Posterior vena cava (tissue), 2 donors: ENCODE measurements at places on chromosomes 4 and X. TPM values are rescaled to one million over a fixed set of nuclear protein-coding genes. Genes with fewer than 3 reads are reported as not detected.

- DNase-seq = no peak
Measured at GRCh38 chr4:89283226-89284009, 24.2 kb downstream of the GPRIN3 start.

DNA sequence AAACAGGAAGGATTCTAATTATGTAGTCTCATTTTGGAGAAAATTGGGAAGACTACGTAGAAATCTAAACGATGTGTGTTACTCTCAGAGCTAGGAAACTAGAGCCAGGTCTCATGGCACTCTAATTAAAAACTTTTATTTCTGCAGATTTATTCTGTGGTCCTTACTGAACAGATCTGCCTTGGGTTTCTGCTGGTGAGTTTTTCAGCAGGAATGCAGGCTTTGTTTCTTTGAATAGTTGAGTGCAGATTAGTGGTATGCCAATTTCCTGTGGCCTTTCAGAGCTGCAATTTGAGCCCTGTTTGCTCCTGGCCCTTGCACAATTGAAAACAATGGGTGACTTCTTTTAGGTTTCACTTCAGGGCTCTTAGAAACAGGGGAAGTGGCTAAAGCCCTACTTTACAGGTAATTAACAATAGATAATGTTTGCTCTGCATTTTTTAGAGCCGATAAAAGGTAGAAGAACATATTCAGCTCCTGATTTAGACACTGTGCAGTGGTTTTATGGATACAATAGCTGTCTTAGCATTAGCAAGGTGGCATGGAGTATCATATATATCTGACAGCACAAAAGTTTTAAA is 21.8 kb downstream of the SPRY1 start:
- no peak for DNase-seq

DNA sequence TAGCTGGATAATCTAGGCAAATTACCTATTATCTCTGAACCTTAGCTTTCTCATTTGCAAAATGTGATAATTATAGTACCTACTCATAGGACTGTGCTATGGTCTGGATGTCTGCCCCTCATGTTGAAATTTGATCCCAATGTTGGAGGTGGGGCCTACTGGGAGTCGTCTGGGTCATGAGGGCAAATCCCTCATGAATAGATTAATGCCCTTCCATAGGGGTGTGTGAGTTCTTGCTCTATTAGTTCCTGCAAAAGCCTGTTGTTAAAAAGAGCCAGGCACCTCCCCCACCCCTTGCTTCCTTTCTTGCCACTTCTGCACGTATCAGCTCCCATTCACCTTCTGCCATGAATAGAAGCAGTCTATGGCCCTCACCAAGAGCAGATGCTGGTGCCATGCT is 73.9 kb downstream of the SERTM2 start:
- DNase-seq = no peak

DNA sequence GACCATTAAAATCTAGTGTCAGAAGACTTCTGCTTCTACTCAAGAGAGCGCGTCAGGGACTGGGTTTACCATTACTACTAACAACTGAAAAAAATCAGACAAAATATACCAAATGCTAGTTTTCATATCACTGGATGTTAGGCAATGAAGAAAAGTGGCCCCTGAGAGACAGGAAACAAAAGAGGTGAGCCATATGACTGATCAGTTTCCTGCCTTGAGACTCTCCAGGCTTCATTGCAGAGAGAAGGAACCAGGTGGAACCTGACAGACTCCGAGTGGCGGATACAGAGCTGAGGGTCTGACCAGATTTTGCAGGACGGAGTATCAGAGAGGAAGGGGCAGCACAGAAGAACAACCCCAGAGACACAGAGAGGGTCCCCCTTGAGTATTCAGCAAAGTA is 86.3 kb downstream of the C4orf51 start:
- no peak for DNase-seq

DNA sequence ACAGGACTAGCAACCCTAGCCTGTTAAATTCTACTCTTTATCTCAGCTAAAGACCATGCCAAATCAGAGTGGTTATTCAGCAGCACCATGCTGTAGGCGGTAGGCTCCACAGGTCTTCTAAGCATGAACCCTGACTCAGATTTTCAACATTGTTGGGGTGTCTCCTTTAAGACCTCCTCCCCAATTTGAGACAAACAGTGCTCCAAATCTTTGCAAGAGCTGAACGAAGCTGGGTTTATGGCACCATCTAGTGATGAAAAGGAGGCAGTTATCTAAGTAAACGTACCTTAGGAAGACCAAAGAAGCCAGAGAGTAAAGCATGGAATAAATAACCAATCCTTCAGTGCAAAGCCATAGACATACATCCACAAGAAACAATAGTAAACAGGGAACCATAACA is 334.5 kb upstream of the SLC7A11 start:
- DNase-seq = no peak

DNA sequence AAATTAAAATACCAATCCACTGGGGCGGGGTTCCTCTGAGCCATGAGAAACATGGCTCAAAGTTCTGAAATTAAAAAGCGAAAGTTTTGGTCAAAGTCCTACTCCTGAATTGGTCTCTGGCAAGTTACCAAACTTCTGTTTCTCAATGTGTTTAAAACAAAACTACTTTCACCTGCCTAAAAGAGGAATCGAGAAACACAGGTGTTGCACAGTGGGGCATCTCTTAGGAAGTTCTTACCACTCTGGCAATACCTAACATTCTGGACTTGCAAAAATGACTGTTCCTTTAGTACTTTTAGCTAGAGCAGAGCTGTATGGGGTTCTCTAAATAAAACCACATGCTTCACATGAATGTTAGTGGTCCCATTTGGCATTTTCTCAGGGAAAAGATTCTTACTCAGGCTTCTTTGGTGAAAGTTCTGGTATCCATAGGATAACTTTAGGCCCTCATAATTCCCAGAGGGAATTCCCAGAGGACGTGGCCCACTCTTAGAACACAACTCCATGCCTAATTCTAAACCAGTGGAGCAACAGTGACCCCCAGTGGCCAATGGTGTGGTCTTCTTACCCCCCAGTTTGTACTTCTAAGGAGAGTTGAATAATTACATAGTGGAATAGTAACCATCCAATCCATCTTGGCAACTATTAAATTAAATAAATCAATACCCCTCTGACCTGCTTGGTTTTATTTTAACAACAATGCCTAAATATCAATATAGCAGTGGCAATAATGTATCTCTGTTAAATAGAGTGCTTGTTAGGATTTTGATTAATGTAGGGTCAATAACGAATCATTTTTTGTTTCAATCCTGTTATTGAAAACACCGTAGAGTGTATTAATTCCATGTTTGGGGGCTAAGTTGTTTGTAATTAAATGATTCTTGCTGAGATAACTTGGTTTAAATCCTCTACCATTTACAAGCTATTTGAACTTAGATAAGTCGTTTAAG is 21.9 kb downstream of the BMP3 start:
- no peak for DNase-seq

DNA sequence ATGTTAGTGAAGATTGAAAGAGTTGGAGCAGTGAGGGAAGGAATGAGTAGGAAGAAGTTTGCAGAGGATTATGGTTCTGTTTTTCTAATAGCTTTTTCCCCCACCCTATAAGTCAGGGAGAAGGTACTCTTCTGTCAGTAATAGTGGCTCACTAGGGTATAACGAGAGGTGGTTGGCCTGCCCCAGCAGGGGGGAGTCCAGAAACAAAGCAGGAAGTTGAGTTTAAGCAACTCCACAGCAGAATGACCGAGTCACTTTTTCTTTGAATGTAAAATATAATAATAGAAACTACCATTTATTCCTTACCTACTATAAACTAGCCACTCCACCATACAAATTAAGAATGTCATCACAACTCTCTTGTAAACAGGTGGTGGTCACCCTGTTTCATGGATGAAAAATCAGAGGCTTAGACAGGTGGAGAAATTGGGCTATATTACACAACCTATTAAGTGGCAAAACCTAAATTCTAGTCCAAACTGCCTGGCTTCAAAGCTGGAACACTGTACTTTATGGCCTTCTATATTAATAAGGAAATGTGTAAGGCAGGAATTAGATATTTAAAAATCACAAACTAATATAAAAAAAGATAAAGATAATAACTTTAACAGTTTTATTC is 21.9 kb downstream of the AP1AR start:
- DNase-seq = no peak

DNA sequence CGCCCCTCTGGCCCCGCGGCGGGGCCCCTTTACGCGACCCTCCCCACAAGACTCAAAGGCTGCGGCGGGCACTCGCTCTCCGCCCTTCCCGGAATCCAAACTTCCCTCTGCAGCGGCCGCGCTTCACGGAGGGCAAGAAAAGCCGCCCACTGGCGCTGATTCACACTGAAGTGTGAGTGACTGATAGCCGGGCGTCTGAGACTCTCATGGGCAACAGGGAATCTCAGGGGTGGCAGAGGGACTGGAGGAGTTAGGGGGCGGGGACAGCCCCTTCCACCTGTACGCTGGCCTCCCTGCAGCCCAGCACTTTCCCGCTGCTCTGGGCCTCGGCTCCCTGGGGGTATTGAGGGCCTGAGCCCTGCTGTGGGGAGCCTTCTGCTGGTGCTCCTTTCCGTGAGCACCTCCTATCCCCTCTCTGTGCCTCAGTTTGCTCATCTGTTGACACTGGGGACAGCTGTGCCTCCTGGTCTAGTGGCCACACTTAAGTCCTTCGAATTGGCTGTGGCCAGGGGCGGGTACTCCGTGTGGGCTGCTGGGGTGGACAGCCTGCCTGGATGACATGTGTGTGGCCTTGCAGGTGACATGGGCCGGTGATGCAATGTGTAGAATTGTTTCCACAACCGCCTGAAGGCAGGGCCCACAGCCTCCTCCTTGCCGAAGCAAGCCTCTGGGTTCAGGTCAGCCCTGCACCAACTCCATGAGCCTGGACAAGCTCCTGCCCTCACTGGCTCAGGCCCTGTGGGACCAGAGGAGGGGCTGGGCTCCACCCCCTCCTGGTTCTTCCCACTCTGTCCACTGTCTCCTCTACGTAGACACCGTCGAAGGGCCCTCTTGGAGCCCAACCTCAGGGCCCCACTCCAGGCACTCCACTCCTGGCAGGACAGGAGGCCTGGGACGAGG is 951 bp downstream of the SH3BP2 start:
- peak; percentile 89 for DNase-seq

- no peak for DNase-seq
Measured at GRCh38 chr4:143085224-143085623, 99.5 kb upstream of the USP38 start.

DNA sequence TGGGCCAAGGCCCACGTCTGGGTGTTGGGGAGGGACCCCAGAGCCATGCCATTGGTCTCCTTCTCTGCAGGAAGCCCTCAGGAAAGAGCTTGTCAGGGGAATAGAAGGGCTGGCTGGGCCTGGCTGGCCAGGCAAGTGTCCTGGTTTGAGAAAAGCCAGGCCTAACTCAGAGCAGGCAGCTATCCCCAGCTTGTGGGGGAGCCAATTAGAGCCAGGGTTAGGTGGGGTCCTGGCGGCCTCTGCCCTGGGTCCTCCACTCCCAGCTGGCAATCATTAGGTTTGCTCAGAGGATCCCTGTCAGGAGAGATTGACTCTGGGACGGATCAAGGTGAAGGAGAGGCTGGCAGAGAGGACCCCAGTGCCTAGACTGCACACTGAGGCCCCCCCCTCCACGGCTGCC is 64.8 kb downstream of the PJA1 start:
- no peak for DNase-seq

DNA sequence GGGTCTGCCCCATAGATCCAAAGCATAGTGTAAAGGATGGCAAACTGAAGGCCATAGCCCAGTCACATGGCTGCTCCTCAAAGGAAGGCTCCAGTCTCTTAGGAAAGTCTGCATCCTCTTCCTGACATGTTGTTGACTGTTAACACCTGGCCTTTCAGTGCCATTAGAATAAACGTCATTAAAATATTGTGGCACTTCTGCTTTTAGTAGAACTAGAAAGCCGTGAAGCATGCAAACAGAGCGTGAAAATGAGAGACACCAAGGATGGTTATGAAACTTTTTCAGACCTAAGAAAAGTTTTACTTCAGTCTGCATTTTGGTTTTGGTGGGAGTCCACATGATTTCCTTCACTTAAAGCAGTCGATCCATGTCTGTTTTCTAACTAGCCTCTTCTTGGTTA is 41.1 kb upstream of the AFF2 start:
- DNase-seq = no peak

DNA sequence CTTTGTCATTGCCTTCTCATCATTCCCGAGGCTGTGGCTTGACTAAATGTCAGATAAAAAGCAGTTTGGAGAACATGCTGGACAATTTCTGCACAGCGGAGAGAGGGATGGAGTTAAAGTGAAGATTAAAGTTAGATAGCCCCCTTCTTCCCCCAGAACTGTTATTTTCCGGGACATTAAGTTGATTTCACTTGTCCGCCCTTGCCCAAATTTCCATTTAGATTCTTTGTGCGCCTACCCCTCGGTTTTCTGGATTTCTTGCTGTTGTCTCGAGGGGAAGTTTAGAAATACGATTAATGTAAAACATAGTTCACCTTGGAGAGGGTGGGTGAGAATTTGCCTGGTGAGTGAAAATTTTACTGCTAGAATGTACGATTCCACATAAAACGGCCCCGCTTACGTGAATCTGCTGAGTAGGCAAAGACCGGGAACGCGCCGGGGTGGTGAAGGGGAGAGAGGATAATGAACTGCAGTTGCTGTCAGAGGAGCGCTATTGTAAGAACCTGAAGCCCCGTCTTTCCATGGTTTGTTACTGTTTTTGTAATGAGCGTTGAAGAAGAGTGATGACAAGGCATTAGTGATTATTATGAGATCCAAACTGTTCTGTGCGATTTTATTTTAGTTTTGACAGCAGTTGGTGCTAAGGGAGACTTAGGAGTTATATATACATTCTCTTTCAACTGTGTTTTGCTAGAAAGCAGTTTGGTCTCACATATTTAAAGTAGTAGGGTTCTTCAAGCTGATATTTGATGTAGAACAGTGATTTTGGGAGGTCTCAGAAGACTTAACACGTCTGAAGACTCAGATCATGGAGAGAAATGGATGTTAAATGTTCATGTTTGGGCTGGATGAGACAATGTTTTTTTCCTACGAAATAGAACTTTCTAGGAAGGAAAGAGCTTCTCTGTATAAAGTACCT is 73.0 kb downstream of the AFF1 start:
- peak; percentile 84 for DNase-seq

DNA sequence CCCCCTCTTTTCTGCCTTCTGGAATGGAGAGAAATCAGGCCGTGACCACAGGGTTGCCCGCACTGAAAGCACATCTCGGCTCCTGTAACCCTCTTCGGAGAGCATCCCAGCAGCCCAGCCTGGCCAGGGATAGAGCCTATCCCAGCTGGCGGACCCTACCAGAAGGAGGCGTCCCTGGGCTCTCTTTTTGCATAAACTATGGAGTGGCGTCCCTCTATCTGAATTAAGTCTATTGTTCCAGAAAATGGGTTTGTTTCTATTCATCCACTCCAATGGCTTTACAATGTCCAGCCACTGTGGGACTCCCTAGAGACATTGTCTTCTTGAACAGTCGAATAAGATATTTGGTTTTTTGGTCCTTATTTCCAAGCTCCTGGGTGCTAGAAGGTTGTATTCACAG is 689 bp upstream of the NHSL2 start:
- no peak for DNase-seq

Gene CXorf66
- not detected for total RNA-seq

Gene CNGA1
- total RNA-seq = 0.60 TPM

Gene STAP1
- not detected for total RNA-seq

Gene BGN
- 743 TPM for total RNA-seq

Gene EREG
- total RNA-seq = 0.29 TPM

Gene MAP7D3
- 30.3 TPM for total RNA-seq

Gene FGFRL1
- 16.2 TPM for total RNA-seq

Gene GSX2
- not detected for total RNA-seq

Gene NPNT
- 152 TPM for total RNA-seq

Gene ZDHHC15
- 2.2 TPM for total RNA-seq
